SHP77 (cell line): ENCODE measurements at places on chromosomes 12 and 14.
A peak's percentile ranks its signal among the peaks of the same experiment; 100 is the strongest.

DNA sequence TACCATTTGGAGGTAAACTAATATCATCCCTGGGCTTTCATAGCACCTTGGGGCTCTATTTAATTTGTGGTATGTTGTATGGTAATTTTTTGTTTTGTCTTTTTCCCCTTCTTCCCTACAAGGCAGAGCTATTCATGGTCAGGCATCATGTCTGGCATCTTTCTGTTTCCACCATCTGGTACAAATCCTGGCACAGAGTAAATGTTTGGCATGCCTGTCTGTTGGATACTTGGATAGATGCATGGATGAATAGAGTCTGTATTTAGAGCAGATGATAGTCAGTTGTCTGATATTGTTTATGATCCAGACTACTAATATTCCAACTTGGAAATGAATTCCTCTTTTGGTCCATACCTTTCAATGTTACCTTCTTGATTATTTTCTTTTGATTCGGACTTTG, 139.8 kb downstream of the NEDD1 start:
- no peak for DNase-seq

DNA sequence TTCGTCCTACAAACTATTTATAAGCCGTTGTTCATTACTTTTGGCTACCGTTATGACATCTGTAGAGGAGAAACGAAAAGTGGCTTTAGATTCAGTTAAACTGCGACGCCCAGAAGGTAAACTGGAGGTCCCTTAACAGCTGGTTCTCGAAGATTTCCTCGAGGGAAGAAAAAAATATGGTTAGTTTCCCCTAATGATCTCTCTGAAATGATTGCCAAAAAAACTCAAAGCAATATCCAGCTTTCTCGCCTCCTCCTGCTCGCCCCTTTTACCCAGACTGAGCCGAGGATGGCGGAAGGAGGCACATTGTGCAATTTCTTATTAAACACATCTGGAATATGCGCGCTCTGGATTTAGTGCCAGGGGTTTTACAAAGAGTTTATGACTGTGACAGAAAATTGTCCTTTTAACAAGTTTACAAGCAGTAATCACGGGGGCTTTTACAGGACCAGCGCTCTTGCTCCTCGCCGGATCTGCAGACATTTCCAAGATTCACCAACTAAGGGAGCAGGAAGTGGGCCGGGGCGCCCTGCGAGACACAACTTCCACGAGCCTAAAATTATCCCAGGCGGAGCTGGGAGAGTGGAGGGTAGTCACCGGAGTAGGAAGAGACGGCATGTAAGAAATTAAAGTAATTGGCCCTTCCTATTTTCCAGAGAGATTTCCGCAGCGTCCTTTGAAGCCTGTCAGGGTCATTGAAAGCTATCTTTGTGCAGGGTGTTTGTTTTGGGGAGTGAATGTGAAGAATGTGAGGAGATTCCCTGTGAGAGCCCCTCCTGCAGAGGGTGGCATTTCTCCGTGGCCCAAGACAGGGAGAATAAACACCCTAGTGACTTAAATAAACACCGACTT, 5.6 kb downstream of the SIX1 start:
- DNase-seq: no peak

DNA sequence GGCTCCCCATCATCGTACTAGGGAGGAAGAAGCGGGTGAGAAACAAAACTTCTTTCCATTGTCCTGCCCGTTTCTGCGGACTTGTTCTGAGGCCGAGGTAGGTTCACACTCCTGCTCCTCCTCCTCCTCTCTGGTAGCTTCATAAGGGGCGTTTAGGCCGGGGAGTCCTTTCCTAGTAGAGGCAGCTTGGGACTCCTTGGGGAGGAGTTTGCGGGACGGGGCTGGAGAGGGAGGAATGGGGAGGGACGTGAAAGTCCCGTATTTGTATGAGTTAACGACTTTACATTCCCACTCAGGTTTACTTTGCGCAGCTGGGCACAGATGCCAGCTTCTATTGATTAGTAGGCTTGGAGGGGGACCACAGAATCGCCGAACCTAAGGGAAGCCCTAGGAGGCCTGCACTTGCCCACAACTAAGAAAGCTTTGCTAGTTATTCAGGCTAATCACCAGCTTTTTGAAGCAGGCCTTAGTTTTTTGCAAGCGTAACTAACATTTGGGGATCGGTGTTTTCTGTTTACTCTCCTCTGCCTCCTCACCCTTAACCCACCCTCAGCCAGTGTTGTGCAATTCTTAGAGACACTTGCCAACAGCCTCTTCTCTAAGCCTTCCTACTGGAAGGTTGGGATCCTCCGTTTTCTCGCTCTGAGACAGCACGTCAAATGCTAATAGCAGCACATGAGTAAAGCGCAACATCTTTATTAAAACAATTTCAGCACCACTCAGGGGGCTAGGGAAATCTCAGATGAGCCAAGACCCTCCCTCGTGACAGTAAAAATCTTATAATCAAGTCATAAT, 499 bp downstream of the RNASE4 start:
- peak; percentile 48 for DNase-seq

DNA sequence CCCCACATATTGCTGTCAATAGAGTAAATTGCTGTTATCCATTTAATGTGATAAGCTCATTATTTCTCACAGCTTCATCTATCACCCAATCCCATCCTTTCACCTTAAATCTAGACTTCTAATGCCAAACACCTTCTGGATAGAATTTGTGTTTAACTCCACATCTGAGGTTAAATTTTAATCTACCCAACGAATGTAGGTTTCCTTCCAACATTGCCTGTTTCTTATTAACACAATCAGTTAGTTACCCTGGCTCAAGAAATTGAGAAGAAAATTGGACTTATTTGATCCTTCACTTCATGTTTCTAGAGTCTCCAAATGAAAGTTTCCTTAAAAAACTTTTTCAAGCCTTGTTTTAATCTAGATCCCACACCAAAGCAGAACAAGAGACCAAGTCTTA, 67.3 kb downstream of the PTPRO start:
- no peak for DNase-seq

GRCh38 chr12:71009430-71010142, 89.0 kb upstream of the PTPRR start:
- DNase-seq: no peak

- no peak for DNase-seq
Observed at GRCh38 chr14:83164016-83164415, 1630.4 kb upstream of the SEL1L start.

- DNase-seq: no peak
Observed at GRCh38 chr12:31732926-31733548, 4.2 kb upstream of the AMN1 start.

GRCh38 chr14:55333711-55334485, 62.7 kb downstream of the FBXO34 start:
- DNase-seq: no peak

- no peak for DNase-seq
Observed at GRCh38 chr12:43099691-43100163, 452.3 kb downstream of the ADAMTS20 start.

DNA sequence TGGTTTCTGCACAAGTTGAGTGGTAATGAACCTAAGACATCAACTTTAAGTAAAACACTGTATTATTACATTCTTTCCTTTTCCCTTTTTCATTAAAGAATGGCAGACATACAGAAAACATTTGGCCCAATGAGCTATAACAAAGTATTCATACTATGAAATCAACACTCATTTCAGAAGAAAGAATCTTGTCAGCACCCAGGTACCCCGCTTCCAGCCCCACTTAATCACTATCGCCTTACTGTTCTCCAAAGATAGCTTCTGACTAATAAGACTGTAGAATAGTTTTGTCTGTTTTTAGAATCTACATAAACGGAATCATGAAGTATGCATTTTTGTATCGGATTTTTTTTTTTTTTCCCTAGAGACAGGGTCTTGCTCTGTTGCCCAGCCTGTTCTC, 9.5 kb downstream of the CNTN1 start:
- DNase-seq: no peak

GRCh38 chr12:509500-509899, 49.8 kb downstream of the B4GALNT3 start:
- no peak for DNase-seq

- peak; percentile 41 for DNase-seq
Observed at GRCh38 chr12:47744005-47744651, 14.6 kb downstream of the RAPGEF3 start.

DNA sequence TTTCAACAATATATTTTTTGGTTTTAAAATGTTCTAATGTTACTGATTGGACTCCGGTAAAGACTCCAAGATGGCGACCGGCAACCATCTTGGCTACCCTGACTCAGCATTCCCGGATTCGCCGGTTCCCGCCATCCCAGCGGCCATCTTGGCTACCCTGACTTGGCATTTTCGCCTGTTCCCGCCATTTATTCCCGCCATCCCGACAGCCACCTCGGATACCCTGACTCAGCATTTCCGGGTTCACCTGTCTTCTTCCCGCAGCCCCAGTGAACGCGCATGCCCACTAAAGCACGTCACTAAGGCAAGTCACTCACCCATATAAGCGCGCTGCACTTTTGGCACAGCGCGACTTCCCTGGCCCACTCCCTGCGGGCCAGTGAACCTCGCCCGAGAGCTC, 9.0 kb upstream of the LRFN5 start:
- DNase-seq: no peak

DNA sequence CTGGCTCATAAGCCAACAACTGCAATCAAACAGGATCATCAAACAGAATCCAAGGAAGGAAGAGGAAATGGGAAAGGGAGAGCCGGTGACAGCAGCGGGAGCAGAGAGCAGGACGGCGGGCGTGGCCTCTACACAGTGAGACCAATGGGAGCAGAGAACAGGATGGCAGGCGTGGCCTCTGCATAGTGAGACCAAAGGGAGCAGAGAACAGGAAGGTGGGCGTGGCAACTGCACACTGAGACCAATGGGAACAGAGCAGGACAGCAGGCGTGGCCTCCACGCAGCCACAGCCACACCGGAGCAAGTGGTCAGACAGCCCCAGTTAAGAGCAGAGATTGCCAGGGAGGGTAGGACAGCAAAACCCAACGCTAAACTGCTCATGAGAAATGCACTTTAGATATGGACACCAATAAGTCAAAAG, 16.4 kb downstream of the LRCOL1 start:
- DNase-seq: peak; percentile 99

GRCh38 chr12:128761379-128761790, 62.4 kb downstream of the SLC15A4 start:
- no peak for DNase-seq

- no peak for DNase-seq
Observed at GRCh38 chr12:7787574-7788293, 1.5 kb upstream of the NANOG start.

- DNase-seq: no peak
Observed at GRCh38 chr14:59161561-59162175, 26.8 kb upstream of the DAAM1 start.

GRCh38 chr12:123269395-123269892, 2.2 kb downstream of the CDK2AP1 start:
- DNase-seq: no peak

DNA sequence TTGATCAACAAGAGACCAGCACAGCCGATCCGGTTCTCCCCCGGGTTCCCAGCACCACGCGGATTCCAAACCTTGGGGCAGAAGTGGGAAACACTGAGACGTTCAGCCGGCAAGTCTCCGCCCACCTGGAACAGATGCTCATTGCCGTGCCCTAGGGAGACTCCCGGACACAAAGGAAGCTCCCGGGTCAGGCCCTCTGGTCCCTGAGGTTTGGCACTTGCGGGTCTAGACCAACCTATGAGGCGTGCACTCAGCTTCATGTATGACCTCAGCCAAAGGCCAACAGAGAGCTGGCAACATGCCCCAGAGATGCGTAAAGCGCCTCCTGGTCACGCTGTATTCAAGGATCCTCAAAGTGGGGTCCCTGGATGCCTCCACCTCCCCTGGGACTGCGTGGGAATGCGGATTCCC, 2.5 kb downstream of the RIMBP2 start:
- peak; percentile 23 for DNase-seq

DNA sequence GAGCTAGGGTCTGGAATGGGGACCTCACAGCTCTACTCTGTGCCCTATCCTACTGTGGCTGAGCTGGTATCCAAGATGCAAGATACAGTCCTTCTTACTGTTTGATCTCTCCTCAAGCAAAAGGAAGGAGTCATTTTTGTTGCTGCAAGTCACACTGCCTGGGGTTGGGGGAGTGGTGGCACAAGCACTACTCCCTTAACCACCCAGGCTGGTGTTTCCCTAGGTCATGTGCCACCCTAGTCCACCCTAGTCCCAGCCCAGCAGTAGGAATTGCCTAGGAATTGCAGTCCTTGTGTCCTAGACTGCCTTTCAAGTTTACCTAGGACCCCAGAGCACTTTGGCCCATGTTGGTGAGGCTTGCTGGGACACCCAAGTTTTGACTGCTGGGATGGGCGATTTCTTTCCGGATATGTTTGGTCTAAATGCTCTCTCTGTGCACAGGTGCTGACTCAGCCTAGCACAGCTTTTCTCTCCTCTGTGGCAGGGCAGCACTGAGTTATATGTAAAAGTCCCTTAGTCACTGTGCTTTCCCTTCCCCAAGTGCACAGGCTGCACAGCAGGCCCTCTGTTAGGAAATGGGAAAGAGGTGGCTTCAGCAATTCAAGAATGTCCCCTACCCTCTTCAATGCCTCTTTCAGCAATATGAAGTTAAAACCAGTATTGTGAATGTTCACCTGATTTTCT, 54.9 kb downstream of the SLC6A15 start:
- no peak for DNase-seq

DNA sequence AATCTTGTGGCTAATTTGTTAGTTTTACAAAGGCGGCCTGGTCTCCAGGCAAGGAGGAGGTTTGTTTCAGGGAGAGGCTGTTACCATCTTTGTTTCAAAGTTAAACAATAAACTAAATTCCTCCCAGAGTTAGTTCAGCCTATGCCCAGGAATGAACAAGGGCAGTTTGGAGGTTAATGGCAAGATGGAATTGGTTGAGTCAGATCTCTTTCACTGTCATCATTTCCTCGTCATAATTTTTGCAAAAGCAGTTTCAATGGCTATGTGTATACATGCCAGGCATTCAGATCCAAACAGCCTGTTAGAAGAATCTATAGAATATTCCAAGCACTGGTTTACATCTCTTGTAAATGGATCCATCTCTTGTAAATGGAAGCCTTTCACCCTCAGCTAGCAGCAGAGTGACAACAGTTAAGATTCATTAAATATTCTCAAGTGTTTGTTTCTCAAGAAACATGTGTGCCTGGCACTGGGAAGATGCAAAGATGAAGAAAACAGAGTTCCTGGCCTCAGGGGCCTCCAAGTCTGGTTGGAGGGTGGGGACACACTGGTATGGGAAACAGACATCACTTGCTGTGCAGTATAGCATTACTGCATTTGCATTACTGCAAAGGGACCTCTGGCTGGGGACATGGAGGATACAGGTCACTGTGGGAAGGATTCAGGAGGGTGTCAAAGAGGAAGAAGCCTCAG, 65.8 kb downstream of the RIN3 start:
- DNase-seq: no peak

GRCh38 chr12:9598363-9598762, 9.4 kb downstream of the KLRB1 start:
- no peak for DNase-seq

DNA sequence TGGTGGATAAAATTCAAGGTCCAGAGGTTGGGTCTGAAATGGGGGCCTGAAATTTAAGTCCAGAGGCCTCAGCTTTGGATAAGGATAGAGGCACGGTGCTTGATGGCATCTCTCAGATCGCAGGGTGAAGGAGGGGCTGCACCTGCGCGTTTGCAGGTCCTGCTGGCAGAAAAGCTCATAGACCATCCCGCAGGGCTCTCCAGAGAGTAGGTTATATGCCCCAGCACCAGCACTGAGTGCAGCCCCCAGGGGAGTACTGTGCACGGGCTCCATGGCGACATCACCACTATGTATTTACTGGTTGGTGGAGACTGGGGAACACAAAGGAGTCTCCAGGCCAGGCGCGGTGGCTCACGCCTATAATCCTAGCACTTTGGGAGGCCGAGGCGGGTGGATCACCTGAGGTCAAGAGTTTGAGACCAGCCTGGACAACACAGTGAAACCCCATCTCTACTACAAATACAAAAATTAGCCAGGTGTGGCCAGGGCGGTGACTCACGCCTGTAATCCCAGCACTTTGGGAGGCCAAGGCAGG, 4.3 kb upstream of the CD63 start:
- DNase-seq: no peak

GRCh38 chr14:76129851-76130576, 21.7 kb upstream of the GPATCH2L start:
- no peak for DNase-seq
